ENCODE measurements at places on chromosomes 5 and 9.

- no peak for DNase-seq
Measured at GRCh38 chr5:103526164-103526915, 36.2 kb downstream of the NUDT12 start.

DNA sequence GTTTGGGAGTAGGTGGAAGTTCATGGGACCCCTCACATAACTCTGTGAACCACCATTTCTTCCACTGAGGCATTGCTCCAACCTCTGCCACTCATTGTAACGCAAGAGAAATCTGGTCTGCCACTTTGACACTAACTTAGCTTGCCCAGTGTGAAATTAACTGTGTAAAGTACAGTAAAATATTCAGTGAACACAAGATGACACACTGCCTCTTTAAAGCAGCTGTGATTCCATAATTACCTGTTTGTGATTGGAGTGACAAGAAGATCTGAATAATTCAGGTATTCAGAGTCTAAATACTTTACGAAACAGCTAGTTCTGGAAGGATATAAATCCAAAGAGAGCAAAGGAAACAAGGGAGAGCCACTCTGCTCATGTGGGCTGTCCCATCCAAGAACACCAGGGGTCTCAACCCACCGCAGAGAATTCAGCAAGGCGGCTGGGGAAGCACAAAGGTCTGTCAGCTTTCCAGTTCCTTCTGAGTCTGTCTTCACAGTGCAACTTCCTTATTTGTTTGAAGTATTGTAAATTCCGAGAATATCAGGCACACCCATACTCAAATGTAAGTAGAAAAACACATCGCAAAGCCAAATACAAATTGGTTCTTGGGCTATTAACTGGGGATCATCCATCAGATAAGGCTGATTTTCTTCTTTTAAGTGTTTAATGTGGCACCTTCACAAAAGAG is 86.9 kb downstream of the GNAQ start:
- no peak for DNase-seq

DNA sequence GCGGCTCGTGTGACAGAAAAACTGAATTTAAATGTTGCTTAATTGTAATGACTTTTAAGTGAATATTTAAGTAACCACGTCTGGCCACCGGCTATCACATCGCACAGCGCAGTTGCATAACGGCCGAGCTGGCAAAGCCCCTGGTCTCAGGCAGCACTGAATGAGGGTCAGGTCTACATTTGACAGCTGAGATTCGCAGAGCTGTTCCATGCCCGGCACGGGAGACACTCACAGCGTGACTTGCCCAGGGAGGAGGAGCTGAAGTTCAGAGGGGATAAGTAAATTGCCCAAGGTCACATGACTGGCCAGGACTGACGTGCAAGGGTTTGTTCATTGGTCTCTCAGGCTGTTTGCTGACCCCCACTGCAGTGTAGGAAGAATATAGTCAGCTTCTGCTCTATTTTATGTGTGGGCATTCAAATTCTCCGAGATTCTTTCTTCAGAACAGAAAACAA is 17.4 kb upstream of the COL5A1 start:
- no peak for DNase-seq

- DNase-seq, result no peak
Measured at GRCh38 chr5:56588131-56588487, 227.2 kb upstream of the MAP3K1 start.

GRCh38 chr5:138840103-138840502 is 35.0 kb downstream of the LRRTM2 start:
- no peak for DNase-seq

DNA sequence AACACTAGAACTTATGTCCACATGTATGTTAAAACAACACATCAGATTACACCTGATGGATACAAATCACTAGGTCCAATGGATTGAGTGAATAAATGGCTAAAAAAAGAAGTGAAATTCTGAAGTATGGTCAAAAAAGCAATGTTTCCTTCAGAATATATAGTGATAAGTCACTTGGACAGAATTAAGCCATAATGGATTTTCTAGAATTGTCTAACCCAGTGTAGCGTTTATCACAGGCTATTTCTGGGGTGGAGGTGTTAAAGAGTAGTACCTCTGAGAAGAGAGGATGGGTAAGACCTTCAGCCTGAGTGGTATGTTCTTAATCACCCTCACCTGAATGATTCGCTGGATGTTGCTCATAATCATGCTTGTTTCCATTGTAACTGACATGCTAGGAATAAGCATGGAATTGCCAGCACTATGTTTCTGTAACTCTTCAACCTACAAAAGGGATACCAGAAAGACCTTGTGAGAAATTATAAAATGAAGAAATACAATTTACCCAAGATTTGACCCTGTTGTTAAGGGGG is 33.2 kb downstream of the SLC31A2 start:
- no peak for DNase-seq

DNA sequence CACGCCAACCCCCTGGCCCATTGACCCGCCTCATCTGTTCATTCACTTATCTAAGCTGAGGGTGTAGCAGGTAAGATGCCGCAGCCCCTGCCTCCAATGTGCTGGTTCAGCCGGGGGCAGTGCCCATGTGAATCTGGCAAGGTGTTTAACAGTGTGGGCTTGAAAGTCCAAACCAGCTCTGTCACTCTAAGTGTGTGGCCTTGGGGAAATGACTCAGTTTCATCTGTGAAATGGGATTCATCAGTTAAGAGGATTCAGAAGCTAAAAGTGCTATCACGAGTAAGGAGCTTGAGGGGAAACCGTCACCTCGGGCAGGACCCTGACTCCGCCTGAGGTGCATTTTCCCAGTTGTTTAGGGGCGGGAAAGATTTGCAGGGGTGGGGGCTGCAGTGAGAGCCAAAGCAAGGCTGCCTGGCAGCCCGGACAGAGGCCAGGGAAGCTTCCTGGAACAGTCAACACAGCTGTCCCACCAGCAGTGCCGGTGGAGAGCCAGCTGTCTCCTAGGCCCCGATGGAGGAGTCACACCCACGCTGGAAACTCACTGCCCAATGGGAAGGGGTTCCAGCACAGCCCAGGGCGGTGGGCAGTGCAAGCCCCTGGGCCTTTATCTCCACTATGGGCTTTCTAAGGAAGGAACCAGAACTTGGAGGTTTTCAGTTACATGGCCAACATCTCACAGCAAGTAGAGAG is 9.7 kb upstream of the URM1 start:
- DNase-seq, result no peak

GRCh38 chr9:93020771-93021670 is 37.5 kb upstream of the SUSD3 start:
- DNase-seq, result peak; percentile 30

- DNase-seq, result no peak
Measured at GRCh38 chr9:7375013-7375511, 424.5 kb downstream of the DMAC1 start.

DNA sequence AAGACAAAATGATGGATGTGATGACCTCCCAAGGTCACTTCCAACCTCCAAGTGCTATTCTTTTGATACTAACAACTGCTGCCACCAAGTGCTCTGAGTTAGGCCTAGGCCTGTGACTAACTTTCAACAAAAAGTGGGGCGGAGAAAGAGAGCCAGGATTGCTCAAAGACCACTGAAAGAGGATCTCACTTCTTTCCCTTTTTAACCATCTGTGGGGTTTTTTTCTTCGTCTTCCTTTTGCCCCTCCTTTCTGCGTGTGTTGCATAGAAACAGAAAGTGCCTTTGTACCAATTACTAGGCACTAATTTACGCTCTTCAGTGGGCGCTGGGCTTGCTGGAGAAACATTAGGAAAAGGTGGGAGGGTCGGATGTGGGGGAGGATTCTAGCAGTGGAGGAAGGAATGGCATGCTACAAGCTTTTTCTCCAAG is 8.0 kb downstream of the KLF9 start:
- DNase-seq, result peak; percentile 61

DNA sequence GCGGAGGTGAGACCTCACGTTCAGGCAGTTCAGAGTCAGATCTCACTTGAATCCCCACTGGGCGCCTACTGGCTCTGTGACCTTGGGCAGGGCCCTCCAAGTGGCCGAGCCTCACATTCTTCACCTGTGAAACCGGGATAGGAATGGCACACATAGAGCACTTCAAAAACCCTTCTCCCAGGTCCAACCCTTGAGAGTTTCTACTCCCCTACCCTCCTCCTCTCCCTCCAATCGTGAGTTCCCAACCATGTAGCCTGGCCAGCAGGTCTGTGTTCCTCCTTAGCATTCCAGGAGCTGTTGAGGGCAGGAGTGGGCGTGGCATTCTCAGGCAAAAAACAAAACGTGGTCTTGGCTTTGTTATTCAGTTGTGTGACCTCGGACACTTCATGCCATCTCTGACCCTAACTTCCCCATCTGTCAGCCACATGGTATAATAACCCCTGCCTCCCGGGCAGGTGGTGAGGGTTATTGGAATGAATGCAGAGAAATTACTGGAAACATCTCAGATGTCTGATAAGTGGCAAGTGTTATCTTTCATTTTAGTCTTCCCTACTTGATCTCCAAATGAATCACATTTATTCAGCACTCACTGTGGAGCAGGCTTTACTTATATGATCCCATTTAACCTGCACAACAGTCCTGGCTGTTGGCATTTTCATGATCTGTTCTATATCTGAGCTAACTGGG is 112.8 kb upstream of the BOD1 start:
- no peak for DNase-seq

- DNase-seq, result no peak
Measured at GRCh38 chr9:121954477-121955140, 138.5 kb downstream of the TTLL11 start.

GRCh38 chr9:6506571-6506970 is 93.6 kb downstream of the UHRF2 start:
- DNase-seq, result no peak
